DMS79 treated with DMSO at 0.1 percent for 48 hours (cell line): ENCODE measurements at places on chromosomes 1 and 21.

GRCh38 chr1:6645018-6645417, 20.4 kb downstream of the THAP3 start:
- no peak for DNase-seq

DNA sequence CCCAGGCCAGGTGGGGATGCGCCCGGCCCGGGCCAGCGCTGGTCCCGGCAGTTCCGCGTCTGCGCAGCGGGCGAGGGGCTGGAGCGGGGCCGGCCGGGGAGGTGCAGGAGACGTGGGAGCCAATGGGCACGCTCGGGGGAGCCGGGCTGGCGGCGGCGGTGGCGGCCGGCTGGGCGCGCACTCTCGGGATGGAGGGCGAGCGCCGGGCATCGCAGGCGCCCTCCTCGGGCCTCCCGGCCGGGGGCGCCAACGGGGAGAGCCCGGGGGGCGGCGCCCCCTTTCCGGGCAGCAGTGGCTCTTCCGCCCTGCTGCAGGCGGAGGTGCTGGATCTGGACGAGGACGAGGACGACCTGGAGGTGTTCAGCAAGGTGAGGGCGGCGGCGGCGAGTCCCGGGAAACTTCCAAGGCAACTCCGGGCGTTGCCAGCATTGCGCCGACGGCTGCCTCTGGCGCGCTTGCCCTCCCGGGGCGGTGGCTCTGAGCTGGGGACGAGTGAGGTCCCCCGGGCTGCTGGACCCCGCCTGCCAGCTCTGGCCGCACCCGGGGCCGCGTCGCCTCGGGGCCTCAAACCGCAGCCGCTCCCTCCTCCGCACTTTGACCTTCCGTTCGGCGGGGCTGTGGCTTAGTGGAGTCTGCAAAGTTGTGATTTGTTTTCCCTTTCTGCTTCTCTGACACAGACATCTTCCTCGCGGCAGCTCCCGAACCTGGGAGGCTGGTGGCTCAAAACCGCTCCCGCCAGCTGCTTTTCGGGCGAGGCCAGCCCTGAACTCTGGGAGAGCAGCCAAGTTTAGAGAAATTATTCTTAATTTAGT, at the start of gene SNX7:
Gene SNX7, plus strand, starts transcription at position 178 of the 812 bp plus-strand sequence. Its CDS starts 11 bp downstream, at position 189.
- DNase-seq, result peak; percentile 21

- DNase-seq, result peak; percentile 60
These were observed 2.7 kb downstream of the SH2D2A start for GRCh38 chr1:156813750-156814570.

DNA sequence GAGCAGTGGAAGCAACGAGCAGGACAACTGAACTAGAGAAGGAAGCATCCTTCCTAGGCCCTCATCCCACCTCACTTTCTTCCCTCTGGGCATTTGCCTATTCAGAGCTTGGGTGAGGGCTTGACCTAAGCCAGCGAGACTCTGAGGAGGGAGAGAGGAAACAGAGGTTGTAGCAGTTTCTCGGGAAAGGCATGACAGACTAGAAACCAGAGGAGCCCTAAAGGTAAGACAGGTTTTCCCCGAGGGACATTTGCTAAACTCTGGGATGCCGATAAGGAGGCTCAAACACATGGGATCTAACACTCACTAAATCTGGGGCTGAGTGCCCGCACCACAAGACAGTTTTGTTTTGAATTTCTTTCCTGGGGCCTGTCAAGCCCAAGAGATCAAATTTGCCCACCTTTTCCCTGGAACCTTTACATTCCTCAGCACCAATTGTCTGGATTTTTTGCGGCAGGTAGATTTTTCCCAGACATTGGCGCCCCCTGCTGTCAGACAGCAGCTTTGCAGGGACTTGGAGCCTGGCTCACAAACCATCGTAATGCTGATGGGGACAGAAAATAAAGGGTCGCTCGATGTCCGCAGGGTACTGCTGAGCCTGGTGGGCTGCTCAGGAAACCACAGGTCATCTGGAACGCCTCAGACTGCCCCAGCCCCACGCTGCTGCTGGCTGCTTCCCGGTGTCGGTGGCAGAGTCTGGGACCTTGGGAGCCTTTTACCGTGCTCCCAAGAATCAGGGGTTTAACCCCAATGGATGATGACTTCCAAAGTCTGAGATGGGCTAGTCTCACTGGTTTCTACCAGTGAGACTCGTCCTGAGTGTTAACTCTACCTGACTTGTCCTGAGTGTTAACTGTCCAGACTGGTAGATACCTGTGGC, 23.4 kb upstream of the TSPAN2 start:
- peak; percentile 21 for DNase-seq

DNA sequence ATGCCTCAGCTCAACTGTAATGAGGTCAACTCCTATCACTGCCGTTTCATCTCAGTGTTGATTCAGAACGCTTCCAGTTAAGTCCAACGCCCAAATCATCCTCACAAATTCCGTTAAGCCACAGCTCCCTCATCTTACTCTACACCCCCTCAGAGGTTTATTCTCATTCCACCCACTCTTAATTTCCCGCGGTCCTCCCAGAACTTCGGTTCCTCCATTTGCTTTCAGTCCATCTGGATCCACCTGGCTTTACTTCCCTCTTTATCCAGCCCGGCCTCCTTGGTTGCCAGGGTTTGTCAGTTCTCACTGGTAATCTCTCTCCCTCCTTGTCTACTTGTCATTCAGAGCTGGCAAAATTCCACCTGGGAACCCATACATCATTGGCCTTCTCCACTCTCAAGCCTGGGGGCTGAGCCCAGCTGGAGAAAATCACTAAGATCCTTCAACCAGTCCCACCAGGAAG, 51.3 kb upstream of the RUNX1 start:
- DNase-seq, result no peak

DNA sequence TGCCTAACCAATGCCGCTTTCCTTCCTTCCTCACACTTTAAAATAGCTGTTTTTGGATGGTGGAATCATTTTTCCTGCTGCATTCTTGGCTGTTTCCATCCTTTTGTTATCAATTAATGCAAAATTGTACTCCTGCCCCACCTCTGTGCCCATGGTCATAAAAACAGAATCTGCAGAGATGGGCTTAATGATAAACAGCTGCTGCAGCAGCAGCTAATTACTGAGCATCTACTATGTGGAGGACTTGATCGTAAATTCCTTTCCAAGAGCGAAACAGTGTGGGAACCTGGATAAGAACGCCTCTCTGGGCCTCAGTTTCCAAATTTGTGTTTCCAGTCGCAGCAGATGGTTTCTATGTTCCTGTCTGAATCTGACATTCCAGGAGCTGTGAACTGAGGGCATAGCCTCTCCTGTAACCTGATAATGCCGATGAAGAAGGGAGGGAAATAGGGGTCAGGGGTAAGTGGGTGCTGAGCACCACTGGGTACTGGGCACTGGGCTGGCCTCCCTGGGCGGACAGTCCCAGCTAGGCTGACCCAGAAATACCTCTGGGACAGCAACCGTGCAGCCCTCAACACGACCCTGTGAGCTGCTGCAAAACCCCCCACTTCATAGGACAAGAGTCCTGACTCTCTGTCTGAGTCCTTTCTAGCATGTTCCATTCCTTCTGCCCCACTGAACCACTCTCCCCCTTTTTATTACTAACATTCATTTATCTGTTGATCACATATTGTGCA, 121.7 kb downstream of the DMRTB1 start:
- no peak for DNase-seq

GRCh38 chr1:232678185-232678886, 48.4 kb upstream of the SIPA1L2 start:
- DNase-seq, result no peak

GRCh38 chr1:110087812-110088738, 17.6 kb upstream of the ALX3 start:
- DNase-seq, result peak; percentile 29

DNA sequence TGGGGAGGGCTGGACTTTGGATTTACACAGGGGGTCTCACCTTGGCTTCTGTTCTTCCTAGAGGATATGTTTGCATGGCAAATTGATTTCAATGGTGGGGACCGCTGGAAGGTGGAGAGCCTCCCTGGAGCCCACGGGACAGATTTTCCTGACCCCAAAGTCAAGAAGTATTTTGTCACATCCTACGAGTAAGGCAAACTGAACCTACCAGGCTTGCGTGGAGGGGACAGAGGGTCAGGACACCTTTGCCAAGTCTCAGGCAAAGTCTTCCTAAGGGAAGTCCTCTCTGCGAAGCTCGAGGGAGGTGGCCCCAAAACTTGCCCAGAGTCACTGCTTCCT, 7.2 kb downstream of the FBXO6 start:
- DNase-seq, result no peak

- DNase-seq, result no peak
These were observed 21.6 kb upstream of the TRAF5 start for GRCh38 chr1:211305044-211305443.

DNA sequence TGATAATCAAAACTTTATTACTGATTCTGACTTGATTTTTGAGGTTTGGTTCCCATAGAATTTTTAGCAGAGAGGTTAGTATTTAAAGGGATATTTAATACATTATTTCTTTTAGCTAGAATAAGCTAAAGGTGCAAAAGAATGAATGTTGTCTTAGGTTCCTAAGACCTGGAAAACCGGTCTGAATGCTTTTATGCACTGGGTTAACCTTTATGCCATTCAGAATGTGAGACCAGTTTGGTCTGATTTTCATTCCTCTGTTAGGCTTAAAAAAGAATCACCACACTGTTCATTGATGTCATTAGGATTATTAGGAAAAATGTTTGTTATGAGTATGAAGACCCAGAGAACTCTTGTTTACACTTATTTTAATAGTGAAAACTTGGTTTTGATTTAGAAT, 30.1 kb downstream of the RAP1A start:
- DNase-seq, result no peak

- DNase-seq, result peak; percentile 26
These were observed 60.5 kb downstream of the ATP1A1 start for GRCh38 chr1:116433275-116434257.

- DNase-seq, result no peak
These were observed 391.0 kb downstream of the USH2A start for GRCh38 chr1:216032284-216032683.

DNA sequence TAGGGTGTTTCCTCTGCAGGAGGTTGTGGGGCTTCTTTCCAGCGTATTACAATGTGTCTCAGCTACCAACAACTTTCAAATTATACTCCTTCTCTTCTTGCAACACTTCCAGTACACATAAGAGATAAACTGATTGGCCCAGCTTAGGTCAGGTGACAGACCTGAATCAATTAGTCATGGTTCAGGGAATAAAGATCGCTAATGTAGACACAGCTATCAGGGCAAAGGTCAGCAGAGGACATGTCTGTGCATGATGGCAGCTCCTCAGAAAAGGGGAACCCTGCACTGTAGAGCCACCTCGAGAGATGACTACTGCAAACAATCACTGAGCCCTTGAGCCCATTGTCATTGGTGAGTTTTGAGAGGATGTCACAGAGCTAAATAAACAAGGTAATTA, 36.8 kb upstream of the PKN2 start:
- no peak for DNase-seq

DNA sequence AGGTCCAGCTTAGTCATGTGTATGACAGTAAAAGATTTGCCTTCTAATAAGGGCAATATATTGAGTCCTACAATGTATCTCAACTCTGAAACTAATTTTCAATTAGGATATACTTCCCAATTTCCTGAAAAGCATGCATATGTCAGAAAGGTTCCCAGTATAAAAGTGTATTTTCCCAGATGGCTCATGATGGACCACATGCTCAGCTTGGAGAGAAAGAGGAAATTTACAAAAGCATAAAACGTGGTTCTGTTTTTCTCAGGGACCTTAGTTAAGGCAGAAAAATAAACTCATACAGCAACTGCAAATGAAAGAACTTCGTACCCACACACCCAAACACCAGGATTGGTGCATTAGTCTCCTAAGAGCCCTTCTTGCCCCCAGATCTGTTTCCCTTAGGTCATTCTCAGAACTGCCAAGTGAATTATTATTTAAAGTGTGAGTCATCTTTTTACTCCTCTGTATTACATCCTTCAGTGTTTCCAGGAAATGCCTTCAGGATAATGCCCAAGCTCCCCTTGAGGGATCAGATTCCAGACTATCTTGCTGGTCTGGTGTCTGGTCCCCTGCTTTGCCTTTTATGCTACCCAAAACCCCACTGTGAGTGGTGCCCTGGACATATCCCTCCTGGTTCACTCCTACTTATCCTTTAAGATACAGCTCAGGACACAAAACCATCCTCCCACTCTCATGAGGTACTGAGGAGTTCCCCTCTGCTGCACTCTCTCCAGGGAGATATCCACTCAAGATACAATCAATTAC, 57.4 kb downstream of the SSX2IP start:
- DNase-seq, result peak; percentile 2

DNA sequence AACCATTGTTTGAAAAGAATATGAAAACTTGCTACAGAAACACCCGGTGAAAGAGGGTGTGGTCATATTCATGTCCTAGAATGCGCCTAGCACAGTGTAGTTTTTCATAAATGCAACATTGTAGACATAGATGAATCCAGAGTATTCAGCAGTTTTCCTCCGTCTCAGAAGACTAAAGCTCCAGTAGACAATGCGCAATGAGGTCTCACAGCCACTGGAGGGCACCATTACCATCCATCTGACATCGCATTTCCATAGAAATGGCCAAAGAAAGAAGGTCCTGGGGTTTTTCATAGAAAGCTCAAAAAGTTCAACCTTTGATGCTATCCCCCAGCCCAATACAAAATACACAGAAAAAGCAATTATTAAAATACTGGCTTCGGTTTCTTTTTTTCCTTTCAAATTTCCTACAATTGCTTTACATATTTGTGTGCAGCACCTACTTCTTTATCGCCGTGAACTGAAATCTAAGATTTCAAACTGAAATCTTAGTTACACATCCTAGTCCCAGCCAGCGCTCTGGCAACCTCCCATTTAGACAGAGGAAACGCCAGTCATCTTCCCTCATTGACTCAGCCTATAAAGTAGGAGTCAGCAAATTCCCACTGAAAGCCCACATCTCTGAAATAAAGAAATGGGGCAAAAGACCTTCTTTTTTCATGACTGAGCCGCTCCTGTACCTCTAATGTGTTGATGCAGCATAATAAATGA, 3.9 kb upstream of the CD58 start:
- DNase-seq, result peak; percentile 74

GRCh38 chr21:33703750-33704606, 61.7 kb downstream of the ITSN1 start:
- DNase-seq, result no peak

DNA sequence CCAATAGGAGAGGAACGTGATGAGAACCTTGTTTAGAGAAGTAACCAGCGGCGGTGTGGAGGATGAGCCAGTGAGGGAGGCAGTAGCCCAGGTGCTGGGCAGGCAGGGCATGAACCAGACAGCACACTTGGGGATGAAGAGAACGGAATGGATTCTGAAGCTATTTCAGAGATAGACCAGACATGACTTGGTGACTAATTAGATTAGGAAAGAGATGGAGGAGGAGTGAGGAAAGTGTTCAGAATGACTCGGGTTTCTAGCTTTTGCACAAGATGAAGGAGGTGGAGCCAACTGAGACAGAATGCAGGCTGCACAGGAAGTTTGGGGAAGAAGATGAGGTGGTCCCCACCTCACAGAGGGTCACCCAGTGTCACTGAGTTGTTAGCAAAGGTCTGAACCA, 5.1 kb downstream of the PEF1 start:
- no peak for DNase-seq

GRCh38 chr1:247905910-247906503, 10.6 kb downstream of the OR2W3 start:
- DNase-seq, result no peak

- DNase-seq, result peak; percentile 81
These were observed 820 bp upstream of the TTF2 start for GRCh38 chr1:117059334-117059677.
